ENCODE measurements at places on chromosomes 2 and 18.

DNA sequence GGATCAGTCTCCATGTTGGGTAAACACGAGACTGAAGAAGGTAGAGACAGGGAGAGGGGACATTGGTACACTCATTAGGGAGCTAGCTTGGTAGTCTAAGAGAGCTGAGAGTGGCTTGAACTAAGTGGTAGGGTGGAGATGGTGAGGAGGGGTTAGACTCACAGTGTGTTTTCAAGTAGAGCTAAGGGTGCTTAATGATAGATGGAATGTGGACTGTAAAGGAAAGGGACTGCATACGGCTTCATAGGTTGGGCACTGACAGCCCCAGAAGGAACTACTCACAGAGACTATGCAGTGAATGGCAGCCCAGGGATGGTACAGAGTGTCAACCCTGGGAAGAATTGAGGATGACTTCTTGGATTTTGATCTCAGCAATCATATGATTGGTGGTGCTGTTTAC, 178.1 kb downstream of the CCDC85A start:
- no peak for DNase-seq

DNA sequence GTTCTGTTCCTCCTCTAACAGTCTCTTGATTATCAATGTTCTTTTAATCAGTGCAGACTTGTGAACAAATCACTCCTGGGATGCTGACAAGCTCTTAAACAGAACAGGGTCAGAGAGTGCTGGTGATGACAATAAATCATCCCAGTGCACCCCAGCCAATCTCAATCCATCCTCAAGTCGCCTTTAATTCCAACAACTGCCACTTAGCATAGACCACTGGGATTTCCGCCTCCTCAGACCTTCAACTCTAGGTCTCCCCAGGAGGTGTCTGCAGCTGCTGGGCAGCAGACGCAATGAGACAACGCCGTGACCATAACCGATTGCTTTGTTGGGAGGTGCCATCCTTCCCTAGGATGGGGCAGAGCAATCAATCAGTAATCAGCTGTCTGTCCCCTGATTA, 184.2 kb upstream of the ACAA2 start:
- no peak for DNase-seq

GRCh38 chr2:55391155-55391554, 28.5 kb downstream of the CCDC88A start:
- DNase-seq, result no peak

DNA sequence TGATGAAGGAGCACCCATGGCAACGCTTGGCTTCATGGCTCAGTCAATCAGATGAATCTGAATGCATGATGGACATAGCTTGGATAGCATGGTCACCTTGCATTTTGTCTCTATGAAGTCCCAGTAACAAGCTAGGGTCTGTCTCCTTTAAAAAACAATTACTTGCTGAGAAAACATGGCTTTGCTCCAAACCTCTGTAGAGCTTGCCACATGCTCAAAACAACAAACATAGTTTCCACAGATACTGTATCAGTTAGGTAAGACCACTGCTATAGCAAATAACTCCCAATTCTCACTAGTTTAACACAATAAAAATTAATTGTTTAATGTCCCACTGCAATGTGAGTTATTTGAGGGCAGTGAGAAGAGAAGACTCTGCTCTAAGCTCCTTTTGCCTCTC, 401.0 kb downstream of the IRS1 start:
- DNase-seq, result no peak

DNA sequence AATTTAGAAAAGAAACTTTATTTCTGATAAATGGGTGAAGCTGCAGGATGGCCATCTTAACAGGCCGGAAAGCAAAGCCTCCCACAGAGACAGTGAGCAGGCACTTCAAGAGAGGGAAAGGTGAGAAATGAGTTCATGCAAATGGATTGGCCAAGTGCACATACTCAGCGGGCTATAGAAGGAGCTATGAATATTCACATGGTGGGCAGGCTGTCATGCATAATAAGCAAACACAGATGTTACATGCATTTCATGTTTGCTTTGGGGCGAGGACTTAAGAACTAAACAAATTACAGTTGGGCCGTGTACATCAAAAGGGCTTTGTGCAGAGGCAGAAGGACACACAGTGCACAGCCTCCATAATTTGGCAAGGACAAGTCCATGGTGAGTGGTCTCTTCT, 69.8 kb upstream of the MAL start:
- no peak for DNase-seq

GRCh38 chr2:95062242-95063085, 37.0 kb downstream of the MAL start:
- no peak for DNase-seq

DNA sequence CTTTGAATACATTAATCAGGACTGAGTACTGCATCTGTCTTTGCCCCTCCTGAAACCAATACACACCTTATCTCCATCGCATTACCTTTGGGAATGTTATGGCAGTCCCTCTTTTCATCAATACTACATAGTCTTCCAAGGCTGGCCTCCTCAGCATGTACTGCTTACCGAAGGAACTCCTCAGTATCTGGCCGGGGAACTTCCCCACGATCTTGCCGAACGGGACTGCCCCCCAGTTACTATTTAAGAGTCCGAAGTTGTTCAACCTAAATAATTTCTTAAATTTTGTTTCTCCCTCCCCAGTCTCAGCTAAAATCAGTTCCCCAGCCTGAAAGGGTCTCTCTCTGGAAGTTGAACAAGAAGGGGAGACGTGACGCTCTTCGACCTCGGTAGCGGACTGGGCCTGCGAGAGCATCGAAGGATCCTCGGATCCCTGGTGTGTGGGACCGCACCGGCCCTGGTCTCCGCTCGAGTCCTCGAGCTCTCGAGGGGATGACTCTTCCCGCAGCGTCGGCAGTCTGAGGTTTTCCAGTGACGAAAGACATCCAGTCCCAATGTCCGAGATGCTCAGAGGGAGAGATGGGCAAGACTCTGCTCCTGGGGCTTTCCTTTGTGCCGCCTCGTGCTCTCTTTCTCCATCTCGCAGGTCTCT, 489 bp downstream of the TRMT61B start:
- no peak for DNase-seq

- no peak for DNase-seq
These were observed 5.4 kb downstream of the SEC11C start for GRCh38 chr18:59145055-59145454.

DNA sequence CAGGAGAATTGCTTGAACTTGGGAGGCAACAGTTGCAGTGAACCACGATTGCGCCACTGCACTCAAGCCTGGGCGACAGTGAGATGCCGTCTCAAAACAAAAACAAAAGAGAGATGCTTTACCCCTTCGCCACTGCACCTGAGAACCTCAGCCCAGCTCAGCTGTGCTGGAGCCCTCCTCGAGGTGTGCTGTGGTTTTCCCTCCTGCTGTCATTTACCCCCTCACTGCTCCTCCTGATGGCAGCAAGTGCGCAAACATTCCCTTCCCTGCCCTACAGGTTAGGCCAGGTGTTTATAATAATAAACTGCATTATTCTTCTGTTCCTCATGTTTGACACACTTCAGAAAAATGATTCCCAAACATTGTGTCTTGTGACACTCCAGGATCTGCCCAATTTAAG, 8.4 kb downstream of the FBXO36 start:
- no peak for DNase-seq

GRCh38 chr2:236956031-236956618, 129.6 kb upstream of the COPS8 start:
- DNase-seq, result no peak

DNA sequence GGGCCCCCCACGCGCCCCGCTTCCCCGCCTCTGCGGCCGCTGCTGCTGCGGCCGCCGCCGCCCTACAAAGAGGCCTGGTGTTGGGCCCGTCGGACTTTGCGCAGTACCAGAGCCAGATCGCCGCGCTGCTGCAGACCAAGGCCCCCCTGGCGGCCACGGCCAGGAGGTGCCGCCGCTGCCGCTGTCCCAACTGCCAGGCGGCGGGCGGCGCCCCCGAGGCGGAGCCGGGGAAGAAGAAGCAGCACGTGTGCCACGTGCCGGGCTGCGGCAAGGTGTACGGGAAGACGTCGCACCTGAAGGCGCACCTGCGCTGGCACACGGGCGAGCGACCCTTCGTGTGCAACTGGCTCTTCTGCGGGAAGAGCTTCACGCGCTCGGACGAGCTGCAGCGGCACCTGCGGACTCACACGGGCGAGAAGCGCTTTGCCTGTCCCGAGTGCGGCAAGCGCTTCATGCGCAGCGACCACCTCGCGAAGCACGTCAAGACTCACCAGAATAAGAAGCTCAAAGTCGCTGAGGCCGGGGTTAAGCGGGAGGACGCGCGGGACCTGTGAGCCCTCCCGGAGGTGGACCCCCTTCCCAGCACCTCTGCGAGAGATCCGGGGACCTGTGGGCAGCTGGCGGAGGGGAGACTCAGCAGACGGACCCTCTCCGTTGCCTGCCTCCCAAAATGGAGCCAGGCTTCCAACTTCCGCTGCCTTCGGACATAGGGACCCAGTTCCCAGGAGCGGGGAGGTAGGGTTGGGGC, 1.9 kb downstream of the SP5 start:
- no peak for DNase-seq

DNA sequence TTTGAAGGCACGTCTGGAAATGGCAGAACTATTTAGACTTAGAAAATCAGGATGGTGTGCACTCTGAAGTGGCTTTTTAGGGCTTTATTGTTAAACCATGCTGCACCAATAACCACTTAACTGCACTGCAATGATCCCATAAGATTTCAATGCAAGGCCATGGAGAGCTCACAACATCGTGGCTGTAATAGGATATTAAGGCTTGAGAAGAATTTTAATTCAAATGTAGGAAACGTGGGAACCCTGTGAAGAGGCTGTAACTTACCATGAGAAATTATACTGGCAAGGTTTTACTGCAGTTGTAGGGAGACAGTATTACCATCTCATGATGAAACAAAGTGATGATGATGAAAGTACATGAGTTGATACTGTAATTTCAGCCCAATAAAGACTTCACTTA, 242.5 kb downstream of the AFF3 start:
- no peak for DNase-seq

All from T-helper 2 cell (primary cell).